ENCODE measurements at places on chromosomes 4 and X.

GRCh38 chr4:185071236-185071811 lies 53.0 kb downstream of the HELT start:
- no peak for DNase-seq

- DNase-seq = no peak
These were observed 52.4 kb downstream of the AFF2 start for GRCh38 chrX:148552775-148553174.

GRCh38 chr4:11456401-11456800 lies 27.7 kb upstream of the HS3ST1 start:
- DNase-seq = no peak

GRCh38 chrX:70720721-70721120 lies 187.8 kb downstream of the TEX11 start:
- no peak for DNase-seq

DNA sequence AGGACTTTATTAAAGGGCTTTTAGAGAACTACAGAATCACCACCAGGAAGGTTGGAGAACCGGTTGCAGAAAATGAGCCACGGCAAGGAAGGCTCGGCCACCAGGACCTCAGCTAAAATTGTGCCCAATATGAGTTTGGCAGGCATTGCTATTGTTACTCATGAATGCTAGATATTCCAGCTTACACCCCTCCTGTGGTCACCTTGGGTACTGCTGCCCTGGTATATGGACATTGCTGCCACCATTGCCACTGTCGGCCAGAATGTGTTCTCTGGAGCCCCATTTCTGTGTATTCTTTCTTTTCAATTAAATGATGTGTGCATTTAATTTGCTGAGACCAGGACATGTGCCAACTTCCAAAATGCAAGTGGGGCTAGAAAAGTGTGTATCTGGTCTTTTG lies 626.7 kb upstream of the BOD1L1 start:
- no peak for DNase-seq

DNA sequence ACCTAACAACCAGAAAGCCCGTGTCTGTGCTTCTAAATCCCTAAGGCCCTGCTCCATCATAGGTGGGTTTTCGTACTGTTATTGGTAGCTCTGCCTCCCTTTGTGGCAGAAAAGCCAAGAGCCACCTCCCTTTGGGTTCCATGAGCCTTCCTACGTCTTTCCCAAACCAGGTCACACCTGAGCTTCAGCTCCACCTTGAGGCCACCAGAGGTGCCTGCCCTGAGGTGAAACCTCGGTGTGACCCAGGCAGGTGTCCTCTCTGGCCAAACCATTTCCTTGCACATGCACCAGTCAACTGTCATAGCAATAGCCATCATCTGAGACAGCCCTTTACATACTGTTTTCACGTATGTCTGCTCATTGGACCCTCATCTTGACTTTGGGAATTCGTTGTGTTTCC lies 188.0 kb upstream of the RBPJ start:
- no peak for DNase-seq

GRCh38 chr4:36292556-36293188 lies 11.3 kb downstream of the DTHD1 start:
- DNase-seq = no peak

DNA sequence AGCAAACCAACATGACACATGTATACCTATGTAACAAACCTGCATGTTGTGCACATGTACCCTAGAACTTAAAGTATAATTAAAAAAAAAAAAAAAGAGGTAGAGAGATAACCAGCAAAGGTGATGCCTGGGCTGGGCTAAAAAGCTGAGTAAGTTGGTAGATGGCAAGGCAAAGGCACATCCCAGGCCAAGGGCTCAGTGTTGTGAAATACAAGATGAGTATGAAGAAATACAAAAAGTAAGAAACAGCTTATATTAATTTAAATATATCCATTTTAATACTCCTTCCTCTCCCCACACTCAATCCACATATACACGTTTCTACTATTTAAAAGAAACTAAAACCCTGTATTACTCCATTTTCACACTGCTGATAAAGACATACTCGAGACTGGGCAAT lies 25.8 kb downstream of the TEC start:
- DNase-seq = no peak

- DNase-seq = no peak
These were observed 113.5 kb downstream of the PDGFC start for GRCh38 chr4:156858071-156858470.

Measured in activated CD8-positive, alpha-beta memory T cell treated with anti-CD3 and anti-CD28 coated beads for 4 hours (primary cell).